Lower lobe of right lung (tissue), 2 donors: ENCODE measurements at places on chromosomes 7 and 10. TPM values are rescaled to one million over a fixed set of nuclear protein-coding genes. Genes with fewer than 3 reads are reported as not detected.

Gene CYP17A1
- 0.80 TPM for total RNA-seq

GRCh38 chr7:30543813-30544525, 39.3 kb upstream of the GGCT start:
- DNase-seq = no peak
- no peak overlapping the region for H3K4me3 ChIP-seq
- no peaks in the 10 kb centered on the region for H3K4me1 ChIP-seq
- no peak overlapping the region for H3K27ac ChIP-seq

GRCh38 chr10:29151005-29151404, 137.9 kb upstream of the LYZL1 start:
- H3K27me3 ChIP-seq = no peaks in the 10 kb centered on the region
- H3K4me3 ChIP-seq = no peak overlapping the region
- no peak overlapping the region for H3K27ac ChIP-seq
- no peak for DNase-seq
- no peaks in the 10 kb centered on the region for H3K4me1 ChIP-seq

- no peaks in the 10 kb centered on the region for H3K27me3 ChIP-seq
- peak; percentile 34 for DNase-seq
- H3K4me1 ChIP-seq = no peaks in the 10 kb centered on the region
- H3K4me3 ChIP-seq = no peak overlapping the region
These were observed 187.0 kb downstream of the MAD1L1 start for GRCh38 chr7:2045559-2046405.

DNA sequence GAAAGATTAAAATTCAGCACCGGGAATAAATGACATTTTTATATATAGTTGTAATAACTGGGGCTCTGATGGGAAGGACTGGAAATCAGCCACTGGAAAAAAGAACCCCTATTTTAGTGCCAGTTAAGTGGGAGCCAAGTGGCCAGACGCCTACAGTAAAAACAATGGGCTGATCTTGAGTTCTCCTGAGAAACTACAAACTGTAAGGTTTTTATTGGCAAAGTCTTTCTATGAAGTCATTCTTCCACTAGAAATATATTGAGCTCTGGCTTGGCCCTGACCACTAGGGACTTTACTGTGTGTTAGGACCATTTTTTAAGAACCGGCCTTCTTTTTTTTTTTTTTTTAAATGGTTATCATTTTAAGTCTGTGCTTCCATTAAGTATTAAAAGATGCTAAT, 79.6 kb downstream of the ZNF22 start:
- H3K27ac ChIP-seq = no peak overlapping the region
- H3K36me3 ChIP-seq = no peaks in the 10 kb centered on the region
- H3K27me3 ChIP-seq = no peaks in the 10 kb centered on the region
- H3K4me1 ChIP-seq = no peaks in the 10 kb centered on the region
- no peak for DNase-seq
- H3K4me3 ChIP-seq = no peak overlapping the region

- no peaks in the 10 kb centered on the region for H3K4me1 ChIP-seq
- no peaks in the 10 kb centered on the region for H3K36me3 ChIP-seq
- no peak overlapping the region for H3K4me3 ChIP-seq
These were observed 1023.6 kb downstream of the XPNPEP1 start for GRCh38 chr10:108899670-108900069.

Gene SEMA3D
- 8.0 TPM for total RNA-seq

- H3K4me3 ChIP-seq = no peak overlapping the region
- H3K36me3 ChIP-seq = no peaks in the 10 kb centered on the region
- no peak for DNase-seq
- H3K27ac ChIP-seq = no peak overlapping the region
- H3K4me1 ChIP-seq = peaks cover 44% of the 10 kb centered on the region
These were observed 19.7 kb downstream of the ESYT2 start for GRCh38 chr7:158809596-158809995.

DNA sequence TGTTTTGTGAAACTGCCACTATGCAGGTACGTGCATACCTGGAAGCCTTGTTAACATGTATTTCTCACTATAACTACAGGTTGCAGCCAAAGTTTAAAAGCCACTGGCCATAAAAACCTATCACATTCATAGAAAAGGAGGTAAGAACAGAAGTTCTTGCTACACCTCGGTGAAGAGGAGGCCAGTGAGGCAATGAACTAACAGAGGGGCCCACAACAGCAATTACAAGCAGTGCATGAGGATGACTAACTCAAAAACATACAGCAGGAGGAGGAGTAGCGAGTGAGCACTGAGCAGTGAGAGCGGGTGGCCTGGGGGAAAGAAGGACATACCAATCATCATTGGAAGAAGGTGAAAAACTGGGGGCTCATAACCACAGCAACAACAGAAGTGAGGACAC, 51.6 kb downstream of the NUDCD3 start:
- H3K4me1 ChIP-seq = no peaks in the 10 kb centered on the region
- no peak overlapping the region for H3K4me3 ChIP-seq
- H3K27me3 ChIP-seq = no peaks in the 10 kb centered on the region
- H3K27ac ChIP-seq = no peak overlapping the region

- no peak overlapping the region for H3K27ac ChIP-seq
- no peak for DNase-seq
- no peaks in the 10 kb centered on the region for H3K36me3 ChIP-seq
- no peaks in the 10 kb centered on the region for H3K27me3 ChIP-seq
These were observed 11.6 kb upstream of the CAMK1D start for GRCh38 chr10:12337453-12338372.

Gene TEX36
- total RNA-seq = not detected

Gene SPDYE5
- not detected for total RNA-seq

GRCh38 chr10:47071891-47072290, 160.7 kb downstream of the PTPN20 start:
- no peaks in the 10 kb centered on the region for H3K36me3 ChIP-seq
- no peaks in the 10 kb centered on the region for H3K27me3 ChIP-seq
- no peak for DNase-seq
- H3K4me3 ChIP-seq = no peak overlapping the region
- H3K4me1 ChIP-seq = no peaks in the 10 kb centered on the region

Gene GJD4
- not detected for total RNA-seq

DNA sequence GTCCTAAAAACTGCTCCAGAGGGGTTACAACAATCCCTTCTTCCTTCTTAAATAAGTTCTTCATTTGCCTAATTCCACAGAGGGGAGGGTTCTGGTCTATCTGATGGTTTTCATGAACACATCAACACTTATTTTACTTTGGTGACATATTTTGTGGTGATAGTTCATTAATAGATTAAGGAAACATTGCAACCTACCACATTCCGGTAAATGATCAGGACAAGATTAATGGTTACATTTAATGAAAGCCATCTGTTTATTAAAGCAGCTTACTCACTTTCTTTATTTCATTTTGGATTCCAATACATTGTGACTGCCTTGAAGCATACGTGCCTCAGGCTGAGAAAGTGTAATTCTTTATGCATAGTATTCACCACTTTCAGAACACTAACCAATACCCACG, 101.0 kb downstream of the SKIDA1 start:
- no peaks in the 10 kb centered on the region for H3K27me3 ChIP-seq
- H3K27ac ChIP-seq = no peak overlapping the region

Gene SRPK2
- 43.2 TPM for total RNA-seq

Gene SKIDA1
- total RNA-seq = 0.95 TPM

Gene IFIT2
- 64.8 TPM for total RNA-seq

Gene GRID2IP
- 0.41 TPM for total RNA-seq

GRCh38 chr7:36153571-36154097, 580 bp downstream of the EEPD1 start:
- H3K4me3 ChIP-seq = peak overlapping the region; percentile 75
- peaks cover 44% of the 10 kb centered on the region for H3K4me1 ChIP-seq
- no peaks in the 10 kb centered on the region for H3K27me3 ChIP-seq
- no peaks in the 10 kb centered on the region for H3K36me3 ChIP-seq
- peak overlapping the region; percentile 82 for H3K27ac ChIP-seq

DNA sequence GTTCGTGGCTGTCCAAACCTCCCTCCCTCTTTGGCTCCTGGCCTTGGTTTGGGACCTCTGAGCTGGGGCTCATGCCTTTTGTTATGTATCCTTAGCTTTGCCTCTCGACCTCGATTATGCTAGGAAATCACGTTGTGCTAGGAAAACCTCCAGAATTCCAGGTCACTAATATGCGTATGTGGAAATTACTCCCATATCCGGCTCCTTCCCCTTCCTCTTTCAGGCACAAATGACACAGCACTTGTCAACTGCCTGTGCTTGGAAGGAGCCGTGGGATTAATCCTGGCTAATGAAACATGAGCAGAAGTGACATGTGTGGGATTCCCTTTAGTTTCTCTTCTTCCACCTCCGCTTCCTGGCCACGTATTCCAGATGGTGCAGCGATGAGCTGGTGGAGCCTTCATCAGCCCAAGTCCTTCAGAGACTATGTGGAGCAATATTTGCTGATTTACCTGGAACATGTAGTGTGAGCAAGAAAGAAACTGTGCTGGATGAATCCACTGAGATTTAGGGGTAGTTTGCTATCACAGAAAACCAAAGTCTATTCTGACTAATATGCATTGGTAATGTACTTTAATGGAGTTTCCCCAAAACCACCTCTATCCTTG, 149.2 kb downstream of the REEP3 start:
- peaks cover 24% of the 10 kb centered on the region for H3K4me1 ChIP-seq
- no peaks in the 10 kb centered on the region for H3K27me3 ChIP-seq
- DNase-seq = no peak
- H3K36me3 ChIP-seq = no peaks in the 10 kb centered on the region
- H3K27ac ChIP-seq = peak overlapping the region; percentile 57
- no peak overlapping the region for H3K4me3 ChIP-seq

DNA sequence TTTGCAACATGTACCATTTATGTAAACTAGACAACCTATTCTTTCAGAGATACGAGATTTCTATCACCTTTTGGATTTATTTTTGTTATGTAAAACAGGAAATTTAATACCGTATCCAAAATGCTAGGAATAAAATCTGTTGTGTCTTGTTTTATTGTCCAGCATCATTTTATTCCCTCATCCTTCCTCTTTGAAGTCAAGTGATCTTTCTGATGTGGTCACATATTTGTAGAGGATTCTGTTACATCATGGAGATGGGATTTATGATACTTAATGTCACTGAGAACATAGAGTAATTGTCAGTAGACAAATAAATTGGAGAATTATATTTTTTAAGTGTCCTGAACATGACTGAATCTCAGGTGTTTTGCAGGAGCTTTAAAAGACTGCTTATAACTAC, 64.7 kb downstream of the ZNF277 start:
- DNase-seq = no peak
- no peaks in the 10 kb centered on the region for H3K36me3 ChIP-seq
- H3K27me3 ChIP-seq = no peaks in the 10 kb centered on the region
- H3K4me3 ChIP-seq = no peak overlapping the region

DNA sequence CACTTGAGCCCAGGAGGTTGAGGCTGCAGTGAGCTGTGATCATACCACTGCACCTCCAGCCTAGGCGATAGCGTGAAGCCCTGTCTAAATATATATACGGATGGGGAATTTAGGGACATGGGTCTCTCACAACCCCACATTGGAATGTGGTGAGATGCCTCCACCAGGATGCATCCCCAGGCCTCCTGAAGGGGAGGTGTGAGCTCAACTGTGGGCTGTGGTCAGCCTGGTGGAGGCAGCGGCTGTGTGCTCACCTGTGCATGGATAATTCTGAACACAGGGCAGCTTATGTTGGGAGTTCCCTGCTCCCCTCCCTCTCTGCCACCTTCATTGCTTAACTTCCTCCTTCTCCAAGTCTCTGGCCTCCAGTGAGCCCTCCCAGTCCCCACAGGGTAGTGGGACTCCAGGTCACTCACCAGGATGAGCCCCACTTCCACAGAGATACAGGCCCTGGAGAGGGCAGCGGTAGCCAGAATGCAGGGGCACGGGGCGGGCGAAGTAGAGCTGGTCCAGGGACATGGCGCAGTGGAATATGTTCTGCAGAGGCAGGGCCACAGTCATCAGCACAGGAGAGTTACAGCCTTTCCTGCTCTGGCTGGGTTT, 30.4 kb downstream of the PYROXD2 start:
- no peak overlapping the region for H3K4me3 ChIP-seq
- no peak overlapping the region for H3K27ac ChIP-seq
- H3K4me1 ChIP-seq = no peaks in the 10 kb centered on the region
- peaks cover 22% of the 10 kb centered on the region for H3K36me3 ChIP-seq

Gene NRF1
- 16.7 TPM for total RNA-seq

Gene FBXO24
- 0.74 TPM for total RNA-seq

- no peak overlapping the region for H3K27ac ChIP-seq
- peak; percentile 51 for DNase-seq
- peaks cover 9% of the 10 kb centered on the region for H3K27me3 ChIP-seq
- H3K4me1 ChIP-seq = no peaks in the 10 kb centered on the region
These were observed 48.2 kb downstream of the COL26A1 start for GRCh38 chr7:101410743-101411507.

GRCh38 chr10:110013630-110014293, 6.0 kb downstream of the ADD3 start:
- H3K36me3 ChIP-seq = no peaks in the 10 kb centered on the region
- no peak overlapping the region for H3K4me3 ChIP-seq
- peaks cover 62% of the 10 kb centered on the region for H3K4me1 ChIP-seq
- H3K27ac ChIP-seq = no peak overlapping the region
- DNase-seq = no peak

GRCh38 chr7:7581531-7582179, 15.0 kb downstream of the MIOS start:
- no peaks in the 10 kb centered on the region for H3K27me3 ChIP-seq
- no peak overlapping the region for H3K4me3 ChIP-seq
- H3K4me1 ChIP-seq = no peaks in the 10 kb centered on the region
- peaks cover 4% of the 10 kb centered on the region for H3K36me3 ChIP-seq
- H3K27ac ChIP-seq = no peak overlapping the region
- DNase-seq = no peak

DNA sequence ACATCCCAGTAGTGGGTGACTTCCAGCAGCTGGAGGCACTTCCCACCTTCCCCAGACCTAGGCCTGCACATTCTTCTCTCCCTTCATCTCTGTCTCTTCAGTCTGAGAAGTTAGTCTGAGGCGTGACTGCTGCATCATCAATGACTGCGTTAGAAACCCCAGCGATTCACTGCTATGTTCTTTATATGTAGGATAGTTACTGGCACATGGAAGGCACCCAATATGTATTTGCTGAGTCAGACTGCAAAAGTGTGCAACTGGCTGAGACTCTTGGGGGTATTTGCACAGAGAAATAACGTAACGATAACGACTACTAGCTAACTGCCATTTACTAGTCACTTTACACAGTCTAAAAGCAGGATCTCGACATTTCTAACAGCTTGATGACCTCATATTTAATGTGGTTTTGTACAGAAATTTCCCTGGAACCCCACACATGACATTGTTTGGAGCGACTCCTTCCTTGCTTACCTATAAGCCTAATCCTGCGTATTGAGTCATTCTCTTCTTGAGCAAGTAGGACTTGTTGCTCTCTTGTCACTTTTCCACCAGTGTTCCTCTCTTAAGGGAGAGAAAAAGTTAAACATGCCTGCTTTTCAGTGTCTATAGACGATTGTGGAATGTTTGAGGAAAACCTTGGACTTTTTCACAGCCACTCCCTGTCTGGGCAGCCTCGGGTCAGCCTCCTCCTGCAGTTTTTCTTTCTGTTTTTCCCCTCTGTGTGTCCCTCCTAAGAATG, 45.5 kb downstream of the THNSL1 start:
- peak overlapping the region; percentile 64 for H3K27ac ChIP-seq
- H3K4me3 ChIP-seq = peak overlapping the region; percentile 23
- no peak for DNase-seq
- H3K27me3 ChIP-seq = no peaks in the 10 kb centered on the region

Gene CYP2C19
- total RNA-seq = not detected

Gene SORBS1
- total RNA-seq = 58.2 TPM

Gene LIPK
- not detected for total RNA-seq

GRCh38 chr10:112520914-112521313, 73.9 kb downstream of the VTI1A start:
- no peaks in the 10 kb centered on the region for H3K36me3 ChIP-seq
- H3K27me3 ChIP-seq = no peaks in the 10 kb centered on the region
- H3K27ac ChIP-seq = no peak overlapping the region
- no peak for DNase-seq
